Stimulated activated CD4-positive, alpha-beta T cell treated with anti-CD3 and anti-CD28 coated beads, Interleukin-2, amount 100 ng/mL, for 24 hours (primary cell): ENCODE measurements at places on chromosomes 11 and 22.

DNA sequence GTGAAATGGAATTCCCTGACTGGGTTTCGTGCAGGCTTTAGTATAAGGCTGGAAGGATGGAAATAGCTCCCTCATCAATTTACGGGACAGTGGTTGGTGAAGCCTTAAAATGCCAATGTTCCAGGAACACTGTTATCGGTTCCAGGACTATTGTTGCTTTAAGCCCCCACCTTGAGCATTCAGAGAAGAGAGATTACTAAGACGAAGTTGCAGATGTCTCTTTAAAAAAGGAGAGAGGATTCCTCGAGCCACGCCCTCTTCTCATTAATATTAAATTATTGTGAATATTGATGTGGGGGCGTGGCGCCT is 195 bp upstream of the CREB3L1 start:
- no peak for DNase-seq

DNA sequence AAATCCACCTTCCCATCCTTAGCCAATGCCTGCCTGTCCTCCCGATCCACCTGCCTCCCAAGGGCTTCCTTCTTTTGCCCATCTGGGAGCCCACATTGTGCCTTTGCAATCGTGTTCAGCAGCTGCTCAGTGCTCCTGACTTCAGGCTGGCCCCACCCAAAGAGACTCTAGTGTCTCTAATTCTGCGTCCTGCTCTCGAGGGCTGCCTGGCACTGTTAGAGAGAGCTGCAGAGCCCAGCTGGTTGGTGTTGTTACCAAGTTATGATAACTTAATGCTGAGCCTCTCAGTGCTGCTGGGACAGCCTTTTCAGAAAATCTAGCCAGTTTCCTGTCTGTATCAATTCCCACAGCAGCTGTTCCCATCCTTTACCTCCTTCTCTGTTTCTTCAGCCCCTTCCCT is 69.1 kb downstream of the MICAL2 start:
- DNase-seq: no peak

DNA sequence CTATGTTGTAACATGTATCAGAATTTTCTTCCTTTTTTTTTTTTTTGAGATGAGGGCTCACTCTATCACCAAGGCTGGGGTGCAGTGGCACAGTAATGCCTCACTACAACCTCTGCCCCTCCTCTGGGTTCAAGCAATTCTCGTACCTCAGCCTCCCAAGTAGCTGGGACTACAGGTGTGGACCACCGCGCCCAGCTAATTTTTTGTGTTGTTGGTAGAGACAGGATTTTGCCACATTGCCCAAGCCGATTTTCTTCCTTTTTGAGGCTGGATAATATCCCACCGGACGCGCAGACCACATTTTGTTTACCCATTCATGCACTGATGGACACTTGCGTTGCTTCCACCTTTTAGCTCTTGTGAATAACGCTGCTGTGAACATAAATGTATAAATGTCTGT is 97.0 kb downstream of the BRD1 start:
- DNase-seq: no peak

DNA sequence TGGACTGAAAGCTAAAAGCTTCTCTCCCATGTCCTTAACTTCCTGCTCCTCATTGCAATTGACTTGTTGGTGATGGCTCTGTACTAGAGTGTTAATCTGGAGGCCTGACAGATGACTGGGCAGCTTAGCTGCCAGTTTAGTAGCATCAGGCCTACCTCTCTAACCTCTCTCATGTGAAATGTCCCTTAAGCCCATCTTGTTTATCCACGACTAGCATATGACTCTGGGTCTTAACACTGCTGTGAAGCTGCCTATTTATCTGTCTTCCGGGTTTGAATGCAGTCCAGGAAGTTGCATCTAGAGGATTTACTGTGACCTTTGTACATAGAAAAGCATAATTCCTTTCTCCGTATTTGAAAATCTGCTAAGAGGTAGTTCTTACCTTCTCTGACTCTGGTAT is 85.3 kb upstream of the HORMAD2 start:
- DNase-seq: no peak

DNA sequence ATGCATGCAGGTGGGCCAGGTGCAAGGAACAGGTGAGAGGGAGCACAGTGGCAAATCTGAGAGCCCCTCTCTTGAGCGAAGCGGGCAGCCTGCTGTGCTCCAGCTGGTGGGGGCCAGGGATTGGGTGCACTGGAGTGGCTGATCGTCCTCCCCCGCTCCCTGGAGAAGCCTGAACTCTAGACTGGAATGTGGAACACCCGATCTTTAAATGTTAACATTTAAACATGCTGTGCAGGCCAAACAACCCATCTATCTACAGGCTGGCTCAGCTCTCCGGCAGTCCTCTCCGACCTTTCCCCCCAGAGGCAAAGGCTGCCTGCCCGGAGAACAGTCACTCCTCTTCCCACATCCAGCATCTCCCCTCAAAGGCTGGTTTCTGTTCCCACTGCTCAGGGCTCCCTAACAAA is 5.1 kb downstream of the MRGPRF start:
- DNase-seq: no peak

DNA sequence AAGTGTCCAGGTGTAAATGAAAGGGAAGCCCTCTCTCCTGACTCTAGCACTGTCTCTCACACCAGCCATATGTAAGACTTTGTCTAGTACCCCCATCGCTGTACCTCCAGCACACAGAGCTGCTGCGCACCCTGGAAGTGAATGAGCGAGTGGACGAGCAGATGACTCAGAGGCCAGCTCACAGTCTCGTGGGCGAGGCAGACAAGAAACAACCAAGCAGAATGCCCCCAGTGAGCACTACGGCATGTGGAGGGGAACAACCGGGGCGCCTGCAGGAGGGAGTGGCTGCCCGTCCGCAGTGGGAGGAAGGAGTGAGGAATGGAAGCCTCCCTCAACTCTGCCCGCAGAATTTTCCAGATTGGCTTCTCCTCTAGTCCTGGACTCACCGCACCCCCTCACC is 46.4 kb downstream of the MCM5 start:
- no peak for DNase-seq

GRCh38 chr22:46794067-46794466 is 31.6 kb downstream of the TBC1D22A start:
- no peak for DNase-seq

GRCh38 chr11:95255251-95256145 is 24.5 kb upstream of the SESN3 start:
- DNase-seq: no peak

DNA sequence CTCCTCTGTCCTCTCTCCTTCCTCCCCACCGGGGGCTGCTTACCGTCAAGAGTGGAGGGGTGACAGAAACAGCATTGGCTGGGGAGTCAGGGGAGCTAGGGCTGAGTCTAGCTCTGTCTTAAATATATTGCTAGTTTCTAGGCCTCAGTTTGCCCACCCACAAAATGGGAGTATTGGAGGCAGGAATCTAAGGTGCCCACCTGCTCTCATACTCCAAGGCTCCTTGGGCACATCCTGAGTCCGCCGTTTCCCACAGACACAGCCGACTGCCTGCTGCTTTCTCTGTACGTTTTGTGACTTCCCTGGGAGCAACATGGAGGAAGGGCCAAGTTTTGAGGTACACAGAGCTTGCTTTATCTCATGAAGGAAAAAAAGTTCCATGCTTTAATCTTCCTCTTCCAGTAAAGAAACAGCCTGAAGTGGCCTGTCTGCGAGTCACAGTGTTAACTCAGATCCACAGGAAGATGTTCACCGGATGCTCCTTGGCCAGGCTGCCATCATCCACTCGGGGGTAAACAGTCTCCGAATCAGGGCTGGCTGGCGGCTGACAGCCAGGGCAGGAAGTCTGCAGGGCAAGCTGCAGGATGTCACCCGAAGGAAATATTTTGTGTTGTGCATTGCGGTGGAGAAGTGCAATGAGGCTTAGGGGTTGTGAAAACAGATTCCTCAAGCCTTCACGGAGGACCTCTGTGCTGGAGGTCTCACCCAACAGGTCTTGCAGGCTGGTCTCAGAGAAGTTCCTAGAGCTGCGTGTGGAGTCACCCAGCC is 11.0 kb upstream of the CERK start:
- DNase-seq: peak; percentile 51

- no peak for DNase-seq
These were observed 39.9 kb upstream of the SMIM38 start for GRCh38 chr11:69115586-69116560.

DNA sequence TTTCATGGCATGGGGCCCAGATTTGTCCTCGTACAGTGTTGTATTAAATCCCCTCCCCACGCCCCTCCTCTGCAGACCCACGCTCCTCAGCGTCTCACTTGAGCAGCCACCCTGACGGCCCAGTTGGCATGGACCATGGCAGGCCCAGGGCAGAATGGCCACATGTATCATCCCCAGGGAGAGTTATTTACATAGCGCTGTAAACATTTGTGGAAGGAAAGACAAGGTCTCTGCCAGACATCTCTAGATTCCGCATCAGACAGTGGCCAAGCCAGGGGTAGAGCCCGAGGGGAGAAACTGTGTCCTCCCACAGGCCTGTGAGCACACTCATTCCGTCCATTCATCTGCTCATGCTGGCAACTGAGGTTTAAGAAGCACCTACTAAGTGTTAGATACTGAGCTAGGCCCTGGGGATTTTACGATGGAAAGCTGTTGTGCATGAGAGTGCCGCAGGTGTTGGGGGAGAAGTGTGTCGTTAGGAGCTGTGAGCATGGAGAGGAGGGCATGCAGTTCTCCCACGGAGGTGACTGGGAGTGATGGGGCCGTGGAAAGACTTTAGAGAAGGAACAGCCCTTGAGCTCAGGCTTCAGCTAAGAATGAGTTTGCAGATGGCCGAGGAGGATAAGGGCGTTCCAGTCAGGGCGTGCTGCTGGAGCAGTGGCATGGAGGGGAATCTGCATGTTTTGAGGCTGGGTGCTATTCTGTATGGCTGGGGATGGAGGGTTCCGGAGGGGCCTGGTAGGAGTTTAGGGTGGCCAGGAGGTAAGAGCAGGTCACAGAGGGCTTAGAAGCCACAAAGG is 94.9 kb downstream of the GRIK4 start:
- DNase-seq: no peak

DNA sequence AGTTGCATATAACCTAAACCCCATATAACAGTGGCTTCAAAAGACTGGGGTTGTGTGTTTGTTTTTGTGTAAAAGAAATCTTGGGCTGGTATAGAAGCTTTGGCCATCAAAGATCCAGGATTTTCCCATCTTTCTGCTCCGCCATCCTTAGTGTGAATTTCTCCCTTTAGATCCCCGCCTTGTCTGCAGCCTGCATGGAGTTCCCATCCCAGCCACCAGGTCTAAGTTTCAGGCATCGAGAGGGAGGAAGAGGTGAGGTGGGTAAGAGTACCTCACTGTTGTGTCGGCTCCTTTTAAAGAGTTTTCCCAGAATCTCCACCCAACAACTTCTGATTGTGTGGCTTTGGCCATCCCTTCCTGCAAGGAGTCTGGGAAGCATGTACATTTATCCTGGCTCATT is 195.5 kb upstream of the SORL1-AS1 start:
- no peak for DNase-seq

- DNase-seq: no peak
These were observed 113.6 kb upstream of the ANO5 start for GRCh38 chr11:22079133-22079872.

DNA sequence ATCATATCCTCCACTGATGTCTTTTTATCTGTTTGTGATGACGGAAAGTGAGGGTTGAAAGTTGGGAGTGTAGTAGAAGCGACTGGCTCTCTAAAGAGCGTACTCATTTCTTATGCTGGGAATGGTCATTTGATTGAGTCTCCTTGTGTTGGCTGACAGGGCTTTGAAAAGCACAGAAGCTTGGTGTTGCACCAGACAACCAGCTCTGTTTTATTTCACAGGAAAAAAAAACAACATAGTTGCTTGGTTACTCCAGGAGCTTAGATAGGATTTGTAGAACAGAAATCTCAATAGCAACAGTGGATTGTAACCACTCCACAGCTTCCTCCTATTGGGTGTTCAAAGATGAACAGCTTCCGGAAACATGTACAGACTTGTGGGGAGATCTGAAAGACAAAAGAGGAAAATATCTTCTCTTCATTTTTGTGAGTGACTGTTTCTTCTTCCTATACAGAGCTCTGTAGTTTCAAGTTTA is 2.7 kb downstream of the RBM14 start:
- DNase-seq: no peak

DNA sequence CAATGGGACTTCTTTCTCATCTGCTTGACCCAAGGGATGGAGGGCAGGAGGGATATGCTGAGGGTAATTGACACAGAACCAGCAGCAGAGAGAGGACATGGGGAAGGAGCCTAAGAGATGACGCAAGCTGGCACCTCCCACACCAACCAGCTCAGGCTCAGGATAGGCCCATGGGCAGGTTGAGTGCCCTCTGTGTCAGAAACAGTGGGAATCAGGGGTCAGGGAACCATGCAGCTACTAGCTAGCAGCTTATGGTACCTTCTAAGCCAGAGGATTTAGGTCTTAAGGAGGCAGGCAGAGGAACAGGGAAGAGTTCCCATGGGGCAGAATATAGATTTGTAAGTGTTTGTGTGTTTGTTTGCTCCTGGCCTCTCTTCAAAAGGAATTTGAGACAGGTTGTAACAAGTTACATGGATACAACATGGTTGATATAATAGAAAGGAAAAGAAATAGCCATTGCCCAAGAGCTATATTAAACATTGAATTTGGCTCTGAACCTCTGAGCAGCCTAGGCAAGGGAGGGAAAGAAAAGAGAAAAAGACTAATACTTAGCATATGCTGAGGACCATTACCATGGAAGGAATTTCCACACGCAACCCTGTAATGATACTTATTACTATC is 39.9 kb upstream of the NAV2 start:
- DNase-seq: no peak

GRCh38 chr22:19772422-19772672 is 11.8 kb downstream of the TBX1 start:
- DNase-seq: no peak

- DNase-seq: no peak
These were observed 7.3 kb upstream of the OR52W1 start for GRCh38 chr11:6191742-6192141.
